ENCODE measurements at places on chromosomes 12 and 14.

- DNase-seq = peak; percentile 72
Measured at GRCh38 chr12:47819138-47819895, 386 bp downstream of the HDAC7 start.

- DNase-seq = no peak
Measured at GRCh38 chr12:131939007-131939406, 9.9 kb downstream of the PUS1 start.

GRCh38 chr12:58247633-58248032, 306.3 kb downstream of the ATP23 start:
- no peak for DNase-seq

- DNase-seq = no peak
Measured at GRCh38 chr12:15497671-15498292, 175.5 kb downstream of the PTPRO start.

GRCh38 chr12:90360300-90360699, 594.7 kb downstream of the CCER1 start:
- no peak for DNase-seq

DNA sequence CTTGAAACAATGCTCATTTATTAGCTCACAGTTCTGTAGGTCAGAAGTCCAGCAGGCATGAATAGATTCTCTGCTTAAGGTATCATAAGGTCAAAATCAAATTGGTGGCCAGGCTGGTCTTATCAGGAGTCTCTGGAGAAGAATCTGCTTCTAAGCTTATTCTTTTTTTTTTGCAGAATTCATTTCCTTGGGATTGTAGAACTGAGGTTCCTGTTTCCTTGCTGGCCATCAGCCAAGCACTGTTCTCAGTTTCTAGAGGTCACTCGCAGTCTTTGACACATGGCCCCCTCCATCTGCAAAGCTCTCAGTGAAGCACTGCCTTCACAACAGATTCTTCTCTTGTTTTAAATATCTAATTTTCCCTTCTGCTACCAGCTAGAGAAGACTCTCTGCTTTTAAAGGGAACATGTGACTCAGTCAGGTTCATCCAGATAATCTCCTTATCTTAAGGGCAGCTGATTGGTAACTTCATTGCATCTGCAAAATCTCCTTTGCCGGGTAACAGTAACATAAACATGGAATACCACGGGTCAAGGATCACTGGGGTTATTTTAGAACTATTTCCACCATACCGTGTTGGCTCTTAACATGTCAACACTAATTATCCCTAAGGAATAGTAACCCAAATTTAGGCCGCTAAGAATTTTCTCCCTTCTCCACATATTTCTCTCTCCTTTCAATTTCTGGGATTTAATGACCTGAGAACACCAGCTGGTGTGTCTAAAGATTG, 25.3 kb downstream of the RHOJ start:
- no peak for DNase-seq

DNA sequence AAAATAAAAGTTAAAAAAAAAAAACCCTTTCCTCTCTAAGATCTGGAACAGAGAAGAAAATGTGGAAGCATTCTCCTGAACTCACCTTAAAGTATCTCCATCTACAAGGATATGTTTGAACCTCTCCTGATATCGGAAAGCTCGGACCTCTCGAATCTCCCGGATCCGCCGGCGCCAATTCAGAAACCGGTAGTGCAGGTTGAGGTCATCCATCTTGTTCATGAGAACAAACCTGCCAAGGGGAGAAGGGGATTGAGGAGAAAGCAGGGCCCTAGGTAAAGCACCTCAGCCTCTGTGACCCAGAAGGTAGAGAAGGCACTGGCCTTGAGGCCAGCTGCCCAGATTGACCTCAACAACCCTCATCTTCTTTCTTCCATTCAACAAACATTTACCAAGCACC, 2.2 kb downstream of the SPRYD3 start:
- no peak for DNase-seq

Data from activated naive CD8-positive, alpha-beta T cell treated with anti-CD3 and anti-CD28 coated beads, Interleukin-2, amount 50 U/mL, for 24 hours (primary cell).